Heart right ventricle (tissue), 16 donors: ENCODE measurements at places on chromosomes 2 and 18. TPM values are rescaled to one million over a fixed set of nuclear protein-coding genes. Genes with fewer than 3 reads are reported as not detected.

Gene MSTN
- total RNA-seq, result 0.70 TPM

Gene POMC
- total RNA-seq, result 1.9 TPM

Gene PLA2R1
- total RNA-seq, result 3.7 TPM

DNA sequence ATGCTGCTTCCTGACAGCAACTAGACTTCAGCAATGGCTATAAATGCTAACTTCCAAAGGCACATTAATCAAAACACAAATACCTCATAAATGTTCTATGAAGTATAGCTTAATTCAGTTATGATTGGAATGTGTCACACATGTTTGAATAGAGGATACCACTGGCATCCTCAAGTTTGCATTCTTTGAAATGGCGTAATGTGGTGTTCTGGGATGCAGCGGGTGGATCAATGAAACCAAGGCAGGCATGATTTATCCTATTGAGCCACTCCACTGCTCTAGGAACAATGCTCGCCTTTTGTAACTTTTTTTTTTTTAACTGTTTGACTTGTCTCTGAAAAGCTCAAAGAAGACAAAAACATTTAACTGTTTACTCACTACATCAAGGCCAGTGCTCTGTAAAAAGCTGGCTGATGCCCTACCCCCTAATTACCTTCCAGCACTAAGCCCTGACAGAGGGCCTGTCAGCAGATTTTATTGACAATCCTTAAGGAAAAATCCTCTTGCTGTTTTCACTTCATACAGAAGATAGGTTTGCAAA lies 278.8 kb upstream of the SESTD1 start:
- no peak overlapping the region for H3K27ac ChIP-seq
- H3K27me3 ChIP-seq, result no peaks in the 10 kb centered on the region
- H3K4me1 ChIP-seq, result no peaks in the 10 kb centered on the region
- H3K36me3 ChIP-seq, result no peaks in the 10 kb centered on the region

GRCh38 chr18:59517446-59518165 lies 158.5 kb upstream of the LMAN1 start:
- DNase-seq, result peak; percentile 25
- H3K27ac ChIP-seq, result peak overlapping the region; percentile 79
- H3K4me3 ChIP-seq, result no peak overlapping the region
- peaks cover 20% of the 10 kb centered on the region for H3K4me1 ChIP-seq
- no peaks in the 10 kb centered on the region for H3K36me3 ChIP-seq

- no peaks in the 10 kb centered on the region for H3K36me3 ChIP-seq
- H3K4me1 ChIP-seq, result no peaks in the 10 kb centered on the region
- H3K27ac ChIP-seq, result no peak overlapping the region
- H3K27me3 ChIP-seq, result no peaks in the 10 kb centered on the region
- no peak for DNase-seq
Measured at GRCh38 chr2:65820454-65820853, 388.1 kb upstream of the SPRED2 start.

DNA sequence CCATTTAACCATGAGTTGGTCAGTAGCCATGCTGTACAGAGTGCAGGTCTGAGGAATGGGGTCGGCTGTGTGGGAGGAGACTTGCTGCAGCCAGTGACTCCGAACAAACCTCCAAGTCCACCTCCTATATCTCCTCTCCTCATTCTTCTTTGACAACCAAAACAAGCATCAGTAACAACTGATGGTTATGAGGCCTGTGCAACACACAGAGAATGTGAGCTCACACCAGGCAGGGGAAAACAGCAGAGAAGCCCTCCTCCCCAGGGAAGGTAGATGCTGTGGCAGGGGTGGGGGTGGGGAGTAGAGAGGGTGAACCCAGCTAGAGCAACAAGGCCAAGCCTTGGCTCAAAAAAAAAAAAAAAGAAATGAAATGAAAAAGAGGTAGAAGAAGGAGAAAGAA lies 12.3 kb upstream of the CNGA3 start:
- no peaks in the 10 kb centered on the region for H3K36me3 ChIP-seq
- H3K27ac ChIP-seq, result no peak overlapping the region
- H3K4me3 ChIP-seq, result no peak overlapping the region
- H3K27me3 ChIP-seq, result no peaks in the 10 kb centered on the region
- no peaks in the 10 kb centered on the region for H3K4me1 ChIP-seq
- no peak for DNase-seq

GRCh38 chr18:7642331-7642890 lies 75.3 kb downstream of the PTPRM start:
- H3K27ac ChIP-seq, result no peak overlapping the region
- DNase-seq, result no peak

DNA sequence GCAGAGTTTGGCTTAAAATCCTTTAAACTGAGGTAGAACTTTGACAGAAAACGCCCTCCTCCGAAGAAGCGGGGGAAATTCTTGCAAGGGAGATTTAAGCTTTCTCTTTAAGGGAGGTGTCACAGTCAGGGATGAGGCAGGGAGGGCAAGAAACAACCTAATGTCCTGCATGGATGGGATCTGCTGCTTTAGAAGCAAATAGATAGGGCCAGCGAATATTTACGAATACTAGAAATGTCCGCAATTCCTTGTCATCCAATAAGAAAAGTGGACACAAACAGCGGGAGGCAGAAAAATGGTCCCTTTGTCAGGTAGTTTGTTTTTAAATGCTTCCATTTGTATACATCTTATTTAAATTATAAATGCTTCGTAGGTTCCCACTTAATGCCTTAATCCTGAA lies 12.0 kb downstream of the MEIS1 start:
- H3K4me1 ChIP-seq, result no peaks in the 10 kb centered on the region
- H3K4me3 ChIP-seq, result peak overlapping the region; percentile 39
- H3K27me3 ChIP-seq, result no peaks in the 10 kb centered on the region
- peaks cover 16% of the 10 kb centered on the region for H3K36me3 ChIP-seq

DNA sequence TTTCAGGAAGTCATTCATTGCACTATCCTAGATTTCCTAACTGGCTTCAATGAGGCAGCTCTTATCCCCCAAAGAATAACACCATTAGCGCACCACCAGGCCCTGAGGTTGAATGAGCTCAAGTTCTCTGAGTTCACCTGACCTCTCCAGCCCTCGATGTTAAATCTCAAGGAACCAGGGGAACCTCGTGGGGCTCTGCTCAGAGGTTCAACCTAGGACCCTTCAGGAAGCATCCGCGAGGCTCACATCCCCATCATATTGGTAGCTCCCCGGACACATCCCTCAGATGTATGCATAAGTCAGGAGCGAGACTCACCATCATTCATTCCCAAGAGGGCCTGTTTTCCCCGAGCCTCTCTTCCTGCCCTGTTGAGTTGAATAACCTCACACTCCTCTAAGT lies 145.6 kb upstream of the KLHL29 start:
- H3K27me3 ChIP-seq, result peaks cover 3% of the 10 kb centered on the region
- H3K4me1 ChIP-seq, result no peaks in the 10 kb centered on the region
- H3K36me3 ChIP-seq, result no peaks in the 10 kb centered on the region
- H3K4me3 ChIP-seq, result no peak overlapping the region

DNA sequence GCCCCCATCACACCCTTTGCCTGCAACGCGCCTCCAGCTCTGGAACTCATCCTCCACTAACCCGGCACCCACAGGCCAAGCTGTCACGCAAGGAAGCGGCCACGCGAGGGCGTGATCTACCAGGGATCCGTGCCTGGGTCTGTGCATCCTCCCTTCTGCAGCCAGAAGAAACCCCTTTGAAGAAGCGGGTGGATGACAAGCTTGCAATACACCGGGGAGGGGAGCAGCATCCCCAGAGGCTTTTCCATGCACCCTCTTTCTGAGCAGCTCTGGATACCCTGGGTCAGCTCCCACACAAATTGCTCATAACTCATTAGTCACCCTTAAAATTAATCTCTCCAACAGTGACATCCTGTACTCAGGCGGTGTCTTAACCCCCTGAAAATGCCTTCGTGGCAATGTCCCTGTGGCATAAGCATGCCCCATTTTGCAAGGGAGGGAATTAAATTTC lies 47.6 kb downstream of the PDCL3 start:
- H3K27ac ChIP-seq, result no peak overlapping the region
- no peaks in the 10 kb centered on the region for H3K4me1 ChIP-seq

DNA sequence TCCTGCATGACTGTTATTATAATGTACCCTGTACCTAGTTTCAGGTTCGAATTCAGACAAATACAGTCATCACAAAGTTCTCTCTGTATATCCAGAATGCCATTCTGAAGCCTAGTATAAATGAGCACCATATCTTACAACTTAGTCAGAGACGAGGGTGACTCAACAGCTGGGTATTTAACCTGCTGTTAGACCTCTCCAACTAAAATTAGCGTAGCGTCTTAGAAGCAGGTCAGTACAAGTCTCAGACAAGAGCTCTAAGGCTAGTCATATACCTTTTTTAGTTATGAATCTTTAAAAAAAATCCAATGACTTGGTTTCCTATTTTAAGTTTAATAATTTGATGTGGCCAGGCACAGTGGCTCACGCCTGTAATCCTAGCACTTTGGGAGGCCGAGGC lies 74.1 kb downstream of the CABYR start:
- H3K27me3 ChIP-seq, result no peaks in the 10 kb centered on the region
- no peak for DNase-seq
- H3K27ac ChIP-seq, result no peak overlapping the region
- H3K4me1 ChIP-seq, result peaks cover 22% of the 10 kb centered on the region
- H3K36me3 ChIP-seq, result no peaks in the 10 kb centered on the region
- no peak overlapping the region for H3K4me3 ChIP-seq

- DNase-seq, result no peak
- peak overlapping the region; percentile 24 for H3K27ac ChIP-seq
- H3K36me3 ChIP-seq, result no peaks in the 10 kb centered on the region
- H3K27me3 ChIP-seq, result no peaks in the 10 kb centered on the region
- H3K4me3 ChIP-seq, result no peak overlapping the region
- H3K4me1 ChIP-seq, result no peaks in the 10 kb centered on the region
Measured at GRCh38 chr18:57780706-57781347, 22.3 kb downstream of the ATP8B1 start.
